CD14-positive monocyte (primary cell): ENCODE measurements at places on chromosomes 7 and 10. TPM values are rescaled to one million over a fixed set of nuclear protein-coding genes. Genes with fewer than 3 reads are reported as not detected.

GRCh38 chr10:58773341-58773740 is 260.7 kb downstream of the BICC1 start:
- no peak for DNase-seq
- H3K27me3 ChIP-seq, result no peaks in the 10 kb centered on the region
- no peaks in the 10 kb centered on the region for H3K36me3 ChIP-seq
- no peak overlapping the region for H3K27ac ChIP-seq

WIPF3 gene
- polyA plus RNA-seq, result not detected in 2 replicates

- H3K27me3 ChIP-seq, result no peaks in the 10 kb centered on the region
- no peaks in the 10 kb centered on the region for H3K4me1 ChIP-seq
- DNase-seq, result peak; percentile 45
- no peaks in the 10 kb centered on the region for H3K36me3 ChIP-seq
These were observed 43.2 kb downstream of the GPAM start for GRCh38 chr10:112140110-112140970.

DNA sequence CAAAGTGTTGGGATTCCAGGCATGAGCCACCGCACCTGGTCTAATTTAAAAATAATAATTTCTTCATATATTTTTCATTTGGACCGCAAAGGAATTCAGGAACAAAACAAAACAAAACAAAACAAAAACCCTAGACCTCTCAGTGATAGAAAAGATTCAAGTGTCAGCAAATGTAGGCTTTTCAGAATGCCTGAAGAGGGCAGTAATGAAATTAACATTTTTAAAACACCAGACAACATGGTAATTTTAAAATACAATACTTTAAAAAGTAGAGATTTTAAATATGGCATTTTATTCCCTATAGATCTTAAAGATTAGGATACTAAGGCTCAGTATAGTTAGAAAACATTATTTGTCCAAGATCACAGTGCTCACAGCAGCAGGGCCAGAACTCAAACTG is 36.6 kb downstream of the DNMBP start:
- H3K27me3 ChIP-seq, result no peaks in the 10 kb centered on the region
- H3K36me3 ChIP-seq, result peaks cover 7% of the 10 kb centered on the region
- DNase-seq, result no peak

DNA sequence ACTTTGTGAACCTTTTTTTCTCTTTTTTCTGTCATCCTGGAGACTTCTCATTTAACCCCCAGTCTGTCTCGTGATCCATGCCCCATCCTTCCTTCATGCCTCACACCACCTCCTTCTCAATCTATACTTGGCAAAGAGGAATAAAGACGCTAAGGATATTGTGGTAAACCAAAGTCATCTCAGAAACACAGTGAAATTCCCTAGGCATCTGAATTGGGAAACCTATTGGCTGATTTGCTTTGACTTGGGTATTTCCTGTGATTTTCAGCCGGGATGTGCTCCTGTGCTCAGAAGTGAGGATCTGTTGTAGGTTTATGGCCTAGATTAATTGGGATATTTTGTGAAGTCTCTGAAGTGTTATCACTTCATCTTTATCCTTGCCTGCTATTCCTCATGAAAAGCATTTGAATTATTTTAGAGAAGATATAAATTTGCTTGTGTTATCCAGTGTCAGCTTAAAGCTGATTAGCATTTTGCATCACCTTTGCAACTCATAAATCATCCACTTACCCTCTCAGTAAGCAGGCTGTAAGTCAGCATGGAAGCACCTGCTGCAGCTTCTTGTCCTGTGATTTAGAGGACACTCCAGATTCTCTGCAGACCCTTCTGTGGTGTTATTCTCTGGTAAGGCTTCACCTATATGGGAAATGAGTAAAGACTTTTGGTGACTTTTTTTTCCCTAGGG is 138.0 kb downstream of the AUTS2 start:
- no peak overlapping the region for H3K27ac ChIP-seq
- no peaks in the 10 kb centered on the region for H3K27me3 ChIP-seq
- H3K36me3 ChIP-seq, result no peaks in the 10 kb centered on the region
- H3K4me3 ChIP-seq, result no peak overlapping the region

DNA sequence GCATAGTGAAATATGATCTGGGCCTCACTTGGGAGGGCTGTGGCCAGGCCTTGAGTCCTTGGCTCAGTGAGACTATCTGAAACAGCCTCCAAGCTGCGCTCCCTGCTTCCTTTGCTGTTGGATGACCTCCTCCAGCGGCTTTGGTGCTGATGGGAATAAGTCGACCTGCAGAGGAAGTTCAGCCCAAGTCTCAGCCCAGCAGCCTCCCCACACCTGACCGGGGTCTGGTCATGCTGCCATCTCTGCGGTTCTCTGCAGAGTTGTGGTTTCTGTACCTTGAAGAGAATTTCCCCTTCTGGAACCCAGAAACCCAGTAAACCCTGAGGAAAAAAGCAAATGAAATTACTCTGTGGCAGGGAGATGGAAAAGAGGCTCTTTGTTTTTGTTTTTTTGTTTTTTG is 4.6 kb upstream of the RBAK start:
- no peaks in the 10 kb centered on the region for H3K36me3 ChIP-seq
- H3K4me1 ChIP-seq, result peaks cover 6% of the 10 kb centered on the region
- H3K27ac ChIP-seq, result no peak overlapping the region
- no peak for DNase-seq
- no peaks in the 10 kb centered on the region for H3K27me3 ChIP-seq

FGFBP3 gene
- 0.32 TPM for polyA plus RNA-seq

ATOH7 gene
- not detected for polyA plus RNA-seq

CCNJ gene
- polyA plus RNA-seq, result 2.5 TPM
